Stimulated activated CD8-positive, alpha-beta memory T cell treated with anti-CD3 and anti-CD28 coated beads, Interleukin-2, amount 100 ng/mL, for 1 hour (primary cell): ENCODE measurements at places on chromosomes 5 and 9.

DNA sequence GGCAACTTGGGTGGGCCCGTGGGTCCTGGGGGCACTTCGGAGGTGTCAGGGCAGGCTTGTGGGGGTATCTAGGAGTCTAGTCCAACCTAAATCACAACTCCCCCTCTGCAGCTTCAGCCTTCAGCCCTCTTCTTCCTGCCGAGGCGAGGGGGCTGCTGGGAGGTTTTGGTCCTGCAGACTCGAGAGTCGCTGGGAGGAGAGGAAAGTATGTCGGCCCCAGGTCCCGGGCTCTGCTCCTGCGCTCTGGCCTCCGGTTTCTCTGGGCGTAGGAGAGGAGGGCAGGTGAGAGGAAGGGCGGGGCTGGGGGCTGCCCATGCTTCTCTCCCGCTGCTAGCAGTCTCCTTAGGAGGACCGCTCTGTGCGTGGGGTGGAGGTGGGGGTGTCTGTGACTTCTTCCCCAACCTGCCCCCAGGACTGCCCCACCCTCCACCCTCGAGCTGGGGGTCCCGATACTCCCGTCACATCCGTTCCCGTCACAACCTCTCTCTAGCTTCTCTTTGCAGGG lies 139.8 kb upstream of the COL5A1 start:
- no peak for DNase-seq

- DNase-seq: no peak
Observed at GRCh38 chr5:122576256-122577016, 198.4 kb upstream of the SNX2 start.

DNA sequence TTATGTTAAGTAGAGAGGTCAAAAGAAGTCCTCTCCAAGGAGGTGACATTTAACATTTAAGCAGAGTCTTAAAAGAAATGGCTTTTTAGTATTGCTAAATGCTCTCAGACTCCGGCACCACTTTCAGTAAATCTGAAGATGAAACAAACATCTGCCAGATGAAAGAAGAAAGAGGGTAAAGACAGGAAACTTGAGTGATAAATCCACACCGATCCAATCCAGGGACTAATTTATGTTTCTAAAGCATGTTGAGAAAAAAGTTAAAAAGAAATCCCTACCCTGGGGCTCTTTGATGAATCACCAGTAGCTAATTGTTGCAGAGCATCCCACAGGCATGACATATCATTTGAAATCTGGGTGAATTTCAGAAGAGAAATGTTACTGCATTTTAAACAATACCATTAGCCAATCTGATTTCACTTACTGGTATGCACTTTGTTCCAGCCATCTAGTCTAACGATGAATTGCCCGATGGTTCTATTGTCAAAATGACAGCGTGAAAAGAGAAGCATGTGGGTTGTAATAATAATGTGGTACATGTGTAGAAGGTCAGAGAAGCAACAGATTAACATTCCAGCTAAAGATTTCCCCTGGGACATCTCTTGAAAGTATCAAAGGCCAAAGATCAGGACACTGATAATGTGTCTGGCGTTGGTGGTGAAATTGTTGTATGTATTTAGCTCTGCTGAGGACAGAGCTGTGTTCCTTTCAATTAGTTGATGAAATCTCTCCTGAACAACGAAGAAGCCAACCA lies 485.7 kb downstream of the CSNK1G3 start:
- DNase-seq: no peak

DNA sequence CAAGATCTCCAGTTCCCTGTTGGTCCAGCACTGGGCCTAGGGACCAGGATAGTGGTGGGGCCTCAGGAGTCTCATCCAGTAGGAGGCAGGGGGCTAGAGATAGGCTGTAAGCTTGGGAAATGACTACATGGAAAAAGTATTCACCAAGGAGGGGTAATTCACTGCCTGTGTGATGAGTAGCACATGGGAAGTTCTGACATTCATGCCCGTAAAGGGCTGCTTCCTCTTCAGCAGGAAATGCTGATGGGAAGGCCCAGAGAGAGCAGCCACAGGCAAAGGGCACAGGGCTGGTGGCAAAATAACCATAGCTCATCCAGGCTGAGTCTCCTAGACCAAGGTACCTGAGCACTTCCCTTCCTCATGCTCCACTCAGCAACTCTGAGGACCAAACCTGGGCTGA lies 23.1 kb upstream of the FRRS1L start:
- DNase-seq: no peak

- DNase-seq: no peak
Observed at GRCh38 chr5:122839731-122840130, 5.7 kb upstream of the SNX24 start.

DNA sequence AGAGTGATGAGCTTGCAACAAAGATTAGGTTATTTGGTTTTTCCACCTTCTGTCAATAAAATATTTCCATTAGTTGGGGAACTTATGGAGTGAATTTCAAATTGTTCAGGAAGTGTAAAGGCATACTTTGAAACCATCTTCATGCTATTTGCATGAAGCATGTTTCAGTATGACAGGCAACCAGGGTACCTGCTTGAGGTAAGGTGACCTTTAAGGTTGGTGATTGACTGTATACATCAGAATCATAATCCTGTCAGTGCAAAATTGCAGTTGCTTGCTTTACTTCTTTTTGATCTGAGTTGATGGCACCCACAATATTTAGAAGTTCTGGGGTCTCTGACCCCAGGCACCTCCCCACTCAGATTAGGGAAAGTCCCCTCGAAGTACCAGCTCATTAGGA lies 26.0 kb upstream of the TMEM171 start:
- no peak for DNase-seq

DNA sequence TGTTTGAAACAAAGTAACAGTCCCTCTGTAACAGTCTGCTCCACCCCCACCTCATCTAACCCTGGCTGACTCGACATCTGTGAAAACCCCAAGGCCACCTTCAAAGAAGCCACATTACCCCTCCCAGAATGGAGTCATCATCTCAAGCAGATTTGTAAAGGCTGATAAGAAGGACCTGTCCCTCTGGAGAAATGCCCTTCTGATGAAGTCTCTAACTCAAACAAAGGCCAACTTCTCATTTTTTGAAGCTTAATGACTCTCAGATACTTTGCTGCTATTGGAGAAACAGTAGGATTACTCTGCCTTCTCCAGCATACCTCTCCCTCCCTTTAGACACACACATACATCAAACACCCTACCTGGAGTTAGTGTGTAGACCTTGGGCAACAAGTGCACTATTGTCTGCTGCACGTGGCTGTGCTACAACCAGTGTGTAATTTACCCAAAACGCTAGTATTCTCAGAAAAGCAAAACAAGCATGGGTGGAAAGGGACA lies 5.3 kb upstream of the SUSD1 start:
- DNase-seq: no peak

GRCh38 chr9:19018201-19018600 lies 14.8 kb downstream of the SAXO1 start:
- DNase-seq: no peak
